ENCODE measurements at places on chromosomes 2 and 18.

GRCh38 chr18:27862041-27862682, 314.8 kb downstream of the CDH2 start:
- DNase-seq: no peak

GRCh38 chr2:109197491-109198418, 68.8 kb downstream of the SH3RF3 start:
- DNase-seq: no peak

DNA sequence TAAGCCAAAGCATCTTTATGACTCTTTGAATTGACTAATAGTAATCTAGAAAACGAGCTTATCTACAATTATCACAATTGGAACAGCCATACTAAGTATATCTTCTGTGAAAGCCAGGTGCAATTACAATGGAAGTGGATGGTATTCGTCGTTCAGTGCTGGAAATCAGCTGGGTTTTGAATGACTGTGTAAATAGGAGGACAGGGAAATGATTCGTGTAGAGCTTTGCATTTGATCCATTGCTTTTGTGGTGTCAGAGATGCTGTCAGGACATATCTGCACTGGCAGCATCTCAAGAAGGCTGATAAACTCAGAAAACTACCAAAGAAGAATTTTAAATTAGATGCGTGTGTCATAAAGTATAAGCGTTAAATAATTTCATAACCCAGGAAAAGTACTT, 187.1 kb downstream of the ZNF407 start:
- no peak for DNase-seq

DNA sequence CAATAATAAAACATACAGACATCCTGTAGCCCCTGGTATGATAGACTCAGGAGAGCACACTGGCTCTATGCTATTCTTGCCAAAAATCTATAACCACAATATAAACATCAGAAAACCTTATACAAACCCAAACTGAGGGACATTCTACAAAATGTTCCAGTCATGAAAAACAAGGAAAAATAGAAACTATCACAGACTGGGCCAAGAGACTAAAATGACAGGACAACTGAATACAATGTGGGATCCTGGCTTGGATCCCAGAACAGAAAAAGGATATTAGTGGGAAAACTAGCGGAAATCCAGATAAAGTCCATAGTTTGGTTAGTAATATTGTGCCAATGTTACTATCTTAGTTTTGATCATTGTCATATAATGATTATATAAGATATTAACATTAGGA, 29.6 kb upstream of the EPAS1 start:
- DNase-seq: no peak

DNA sequence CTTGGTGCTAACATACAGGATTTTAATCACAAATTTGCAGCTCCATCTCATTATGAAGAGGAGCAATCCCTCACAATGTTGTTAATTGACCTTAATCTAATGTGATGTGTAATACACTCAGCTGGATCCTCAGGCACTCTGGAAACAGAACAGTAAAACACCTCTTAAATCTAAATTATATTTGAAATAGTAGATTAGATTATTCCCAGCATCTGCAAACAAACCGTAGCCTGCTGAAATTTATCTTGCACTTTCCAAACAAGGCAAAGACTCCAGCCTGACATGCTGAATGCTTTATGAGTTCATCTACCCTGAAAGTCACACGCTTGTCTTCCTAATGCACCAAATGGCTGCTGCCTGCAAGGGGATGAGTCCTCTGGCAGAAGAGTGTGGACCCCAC, 402.3 kb upstream of the GYPC start:
- no peak for DNase-seq

- peak; percentile 26 for DNase-seq
Observed at GRCh38 chr2:60285626-60286316, 267.7 kb downstream of the BCL11A start.

DNA sequence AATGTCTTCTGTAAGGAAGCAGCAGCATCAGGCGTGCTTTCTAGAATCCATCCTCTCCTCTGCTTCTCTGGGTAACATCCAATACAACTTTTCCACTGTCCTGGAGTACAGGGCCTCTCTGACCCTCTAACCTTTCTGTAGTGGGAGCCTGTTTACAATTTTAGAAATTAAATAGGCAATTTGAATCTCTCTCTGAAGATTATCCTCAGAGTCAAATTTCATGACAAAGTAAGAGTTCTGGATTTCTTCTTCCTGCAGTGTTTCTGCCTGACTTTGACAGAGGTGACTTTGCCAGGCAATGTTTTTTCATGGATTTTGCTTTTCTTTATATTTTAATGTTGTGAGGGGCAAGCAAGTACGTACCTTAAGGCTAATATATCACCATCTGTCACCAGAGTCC, 558.4 kb downstream of the PARD3B start:
- DNase-seq: no peak

- DNase-seq: no peak
Observed at GRCh38 chr2:70679259-70679658, 88.7 kb downstream of the ADD2 start.

DNA sequence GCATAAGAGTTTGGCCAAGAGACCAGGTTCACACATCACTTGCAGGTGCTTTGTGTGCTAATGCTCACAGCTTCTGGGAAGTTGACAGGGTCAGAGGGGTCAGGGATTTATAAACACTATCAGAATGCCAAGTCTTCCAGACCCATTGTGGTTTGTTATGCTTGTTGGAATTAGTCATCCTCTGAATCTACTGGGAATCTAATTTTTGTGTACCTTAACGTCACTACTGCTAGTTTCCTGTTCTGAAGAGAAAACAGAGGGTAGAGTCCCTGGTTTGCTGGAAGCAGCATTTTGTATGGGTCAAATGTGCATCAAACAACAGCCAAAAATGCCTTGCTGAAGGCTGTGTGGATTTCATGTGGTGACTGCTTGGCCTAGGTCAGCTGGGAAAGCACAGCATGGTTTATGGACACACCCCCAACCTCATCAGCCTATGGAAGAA, 33.3 kb downstream of the ANTXR1 start:
- DNase-seq: no peak

GRCh38 chr2:207681431-207681830, 30.0 kb upstream of the CCNYL1 start:
- DNase-seq: peak; percentile 67

- DNase-seq: peak; percentile 41
Observed at GRCh38 chr2:203656522-203657287, 49.7 kb upstream of the CD28 start.

DNA sequence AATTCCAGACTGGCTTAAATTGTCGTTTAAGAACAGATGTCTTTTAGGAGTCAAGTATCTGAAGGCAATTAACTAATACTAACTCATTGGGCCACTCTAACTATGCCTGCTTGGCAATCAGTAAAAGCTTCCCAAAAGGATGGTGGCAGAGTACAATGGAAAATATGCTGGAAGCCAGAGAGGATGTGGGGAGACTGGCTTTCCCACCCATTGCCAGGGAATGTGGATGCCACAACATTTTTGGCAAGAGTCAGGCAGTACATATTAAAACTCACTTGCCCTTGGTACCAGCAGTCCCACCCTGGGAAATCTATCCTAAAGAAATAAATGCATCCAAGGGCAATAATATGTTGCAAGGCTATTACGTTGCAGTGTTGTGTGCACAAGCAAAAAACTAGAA, 74.0 kb upstream of the FZD7 start:
- DNase-seq: no peak

DNA sequence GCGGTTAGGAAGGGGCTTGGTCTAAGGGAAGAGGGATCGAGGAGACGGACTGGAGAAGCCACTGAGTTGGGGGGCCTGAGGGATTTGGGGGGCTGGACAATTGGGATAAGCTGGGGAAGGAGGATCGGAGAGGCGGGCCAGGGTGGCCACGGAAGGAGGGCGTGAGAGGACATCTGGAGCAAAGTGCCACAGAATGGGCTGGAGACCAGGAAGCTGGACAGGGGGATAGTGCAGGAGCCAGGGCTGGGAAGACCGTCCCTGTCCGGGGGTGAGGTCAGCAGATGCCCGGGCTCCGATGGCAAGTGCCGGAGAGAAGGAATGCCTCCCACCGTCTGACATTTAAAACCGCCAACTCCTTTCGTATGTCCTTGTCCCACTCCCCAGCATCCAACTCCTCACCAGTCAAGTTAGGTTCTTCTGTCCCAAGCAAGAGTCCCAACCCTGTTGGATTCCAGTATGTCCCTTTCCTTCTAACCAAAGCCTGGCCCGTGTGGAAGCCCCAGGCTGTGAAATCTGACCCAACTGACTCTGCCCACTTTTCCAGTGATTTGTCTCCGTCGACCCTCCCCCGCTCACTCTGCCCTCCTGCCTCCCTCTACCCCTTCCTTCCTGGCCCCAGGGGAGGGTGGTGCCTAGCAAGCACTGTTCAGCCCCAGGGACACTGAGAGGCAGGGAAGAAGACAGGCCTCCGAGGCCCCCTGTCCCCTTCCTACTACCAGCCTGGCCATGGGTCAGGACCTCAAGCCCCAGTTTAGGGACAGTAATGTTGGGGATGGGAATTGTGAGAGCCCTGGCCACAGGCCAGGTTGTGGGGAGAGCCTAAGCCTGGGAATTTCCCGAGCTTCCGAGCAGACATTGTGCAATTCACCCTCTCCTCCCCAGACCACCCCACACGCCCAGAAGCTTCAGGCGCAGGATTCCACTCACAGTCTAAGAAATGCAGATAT, 31.5 kb upstream of the TMBIM1 start:
- DNase-seq: peak; percentile 98

DNA sequence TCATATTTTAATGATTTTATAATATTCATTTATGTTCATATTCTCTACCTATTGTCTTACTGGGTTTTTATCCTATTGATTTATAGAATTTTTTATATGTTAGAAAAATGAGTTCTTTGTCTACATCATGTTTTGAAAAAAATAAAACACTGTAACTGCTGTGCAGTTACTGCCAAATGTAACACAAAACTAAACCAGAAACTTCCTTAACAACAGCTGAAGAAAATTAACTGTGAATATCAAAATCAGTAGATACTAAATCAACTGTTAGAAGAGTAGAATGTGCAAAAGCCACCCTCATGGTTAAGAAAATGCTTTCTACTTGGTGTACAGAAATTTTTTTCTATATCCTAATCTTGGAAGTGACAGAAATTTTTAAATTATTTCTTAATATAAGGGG, 69.5 kb downstream of the PTRHD1 start:
- no peak for DNase-seq
